CD4-positive, alpha-beta T cell treated with Interleukin-2 at 100 ng/mL for 4 hours (primary cell): ENCODE measurements at places on chromosomes 2 and 18.

- DNase-seq: no peak
These were observed 275.3 kb upstream of the UBE2E3 start for GRCh38 chr2:180705122-180705521.

GRCh38 chr2:27042159-27042661, 9.3 kb upstream of the AGBL5 start:
- DNase-seq: no peak

DNA sequence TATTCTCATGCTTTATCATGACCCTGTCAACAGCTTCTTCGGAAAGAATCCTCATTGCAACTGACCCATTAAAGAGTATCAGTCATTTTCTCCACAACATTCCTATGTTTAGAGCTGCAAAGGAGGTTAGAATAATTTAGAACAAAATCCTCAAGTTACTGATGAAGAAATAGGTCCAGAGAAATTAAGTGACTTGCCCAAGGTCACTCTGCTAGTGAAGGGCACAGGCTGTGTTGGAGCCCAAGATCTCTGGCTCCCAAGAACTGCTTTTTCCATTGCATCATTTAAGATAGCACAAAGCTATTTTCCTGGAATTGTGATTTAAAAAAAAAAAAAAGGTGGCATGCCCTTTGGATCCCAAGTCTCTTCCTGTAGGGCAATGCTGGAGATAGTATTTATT, 9.6 kb downstream of the IRS1 start:
- no peak for DNase-seq

DNA sequence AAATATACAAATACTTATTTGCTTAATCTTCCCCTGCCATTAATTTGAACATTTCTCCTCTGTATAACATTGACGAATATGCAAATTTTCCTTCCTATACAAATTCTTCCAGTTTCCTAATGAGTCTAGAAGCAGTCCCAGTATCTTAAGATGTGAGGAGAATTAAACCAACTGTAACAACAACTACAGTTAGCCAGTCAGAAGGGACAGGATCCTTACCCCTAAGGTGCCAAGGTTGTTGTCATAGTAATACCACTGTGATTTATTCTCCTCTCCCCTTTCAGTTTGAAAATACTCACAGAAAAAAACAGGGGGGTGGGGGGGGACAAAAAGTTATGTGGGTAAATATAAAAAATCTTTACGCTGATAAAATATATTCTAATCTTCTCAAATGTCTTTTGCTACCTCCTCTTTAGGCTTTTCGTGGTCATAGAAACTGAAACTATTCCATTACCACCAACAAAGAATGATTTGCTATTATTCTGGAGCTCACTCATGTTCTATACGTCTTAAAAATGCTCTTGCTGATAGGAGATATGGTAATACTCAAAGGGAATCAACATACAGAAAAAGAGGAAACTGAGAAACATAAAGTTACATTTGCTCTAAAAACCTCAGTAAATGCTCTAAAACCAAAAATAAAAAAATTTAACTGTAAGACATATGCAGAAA, 107.6 kb downstream of the MEMO1 start:
- DNase-seq: no peak

DNA sequence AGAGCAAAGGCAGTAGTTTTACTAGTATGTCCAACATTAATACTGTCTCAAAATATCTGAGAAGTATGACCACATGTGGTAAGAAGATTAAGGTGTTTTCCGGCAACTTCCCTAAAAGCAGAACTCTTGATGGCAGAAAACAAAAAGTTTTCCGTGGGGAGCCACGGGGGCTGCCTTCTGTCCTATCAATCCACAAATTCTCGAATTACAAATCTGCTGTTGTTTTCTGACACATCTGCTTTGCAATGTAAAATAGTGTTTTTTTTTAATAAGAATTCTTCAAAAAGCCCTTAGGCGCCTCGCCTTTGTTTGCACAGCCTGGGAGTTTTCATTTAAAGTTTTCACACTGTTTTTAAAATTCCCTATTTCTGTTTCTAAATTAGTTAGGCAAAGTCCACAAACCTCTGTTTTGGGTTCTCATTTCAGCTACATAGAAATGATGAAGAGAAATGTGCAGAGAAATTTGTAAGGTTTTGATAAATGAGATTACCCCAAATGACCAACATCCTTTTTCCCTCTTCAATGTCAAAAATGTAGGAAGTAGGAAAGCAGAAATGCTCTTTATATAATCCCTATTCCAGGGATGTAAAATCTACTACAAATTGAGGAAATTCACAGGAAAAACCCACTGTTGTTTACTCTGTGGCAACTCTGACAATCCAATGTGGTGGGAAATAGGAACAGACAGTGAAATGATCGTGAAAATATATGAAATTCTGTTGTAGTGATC, 385.8 kb downstream of the ZEB2 start:
- DNase-seq: no peak

DNA sequence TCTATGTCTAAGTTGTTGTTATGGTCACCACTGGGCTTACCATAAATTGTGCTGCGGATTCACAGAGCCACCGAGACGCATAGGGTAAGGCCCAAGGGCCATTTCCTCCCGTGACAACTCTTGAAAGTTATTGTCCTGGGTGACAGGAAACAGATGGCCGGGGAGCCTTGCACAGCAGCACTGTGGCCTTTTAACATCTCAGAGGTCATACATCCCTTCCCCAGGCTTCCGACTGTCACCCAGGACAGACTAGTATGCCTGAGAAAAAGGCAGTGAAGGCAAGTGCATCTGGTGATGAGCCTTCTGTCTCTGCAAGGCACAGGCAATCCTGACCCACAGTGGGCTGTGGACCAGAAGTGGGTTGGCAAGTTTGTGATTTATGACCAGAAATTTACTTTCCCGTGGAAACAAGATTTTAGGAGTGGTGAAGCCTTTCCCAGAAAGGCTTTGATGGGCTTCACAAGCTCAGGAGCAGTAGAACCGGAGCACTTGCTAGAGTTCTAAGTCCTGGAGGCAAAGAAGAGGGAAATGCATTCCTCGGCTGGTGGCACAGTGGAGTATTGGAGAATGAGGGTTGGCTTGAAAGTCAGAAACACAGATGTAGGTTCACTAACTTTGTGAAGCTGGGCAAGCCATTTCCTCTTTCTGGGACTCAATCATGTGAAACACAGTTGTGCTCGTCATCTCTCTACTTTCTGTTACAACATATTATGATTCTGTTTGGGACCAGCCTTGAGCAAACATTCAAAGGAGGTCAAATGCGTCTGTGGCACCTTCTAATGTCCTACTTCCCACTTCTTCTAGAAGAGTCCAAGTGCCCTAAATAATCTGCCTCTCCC, 2.0 kb upstream of the CAPN14 start:
- DNase-seq: no peak
